Occipital lobe (tissue), 3 donors: ENCODE measurements at places on chromosomes 3 and 15. TPM values are rescaled to one million over a fixed set of nuclear protein-coding genes. Genes with fewer than 3 reads are reported as not detected.
A peak's percentile ranks its signal among the peaks of the same experiment; 100 is the strongest.

GRCh38 chr15:95596496-95596895 lies 734.0 kb upstream of the NR2F2 start:
- no peak for DNase-seq

Gene CHDH
- 1.4 TPM for total RNA-seq

Gene PEX5L
- 49.6 TPM for total RNA-seq

DNA sequence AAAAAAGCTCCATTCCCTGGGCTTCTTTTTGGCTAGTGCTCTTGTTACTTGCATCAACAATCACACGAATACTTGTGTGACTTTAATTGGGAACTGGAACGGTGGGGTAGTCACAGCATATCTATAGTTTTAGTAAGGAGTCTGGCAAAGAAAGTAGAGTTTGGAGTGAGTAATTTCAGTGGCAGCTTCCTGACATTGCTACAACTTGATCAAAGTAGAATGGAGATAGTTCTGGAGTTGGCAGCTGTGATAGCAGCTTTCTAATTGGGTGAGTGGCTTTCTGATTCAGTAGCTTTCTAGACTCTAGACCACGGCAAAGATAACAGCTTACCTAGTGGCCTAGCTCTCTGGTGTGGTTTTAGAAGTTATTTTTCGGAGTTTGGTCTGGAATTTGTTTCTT lies 475.0 kb downstream of the TUSC7 start:
- no peak for DNase-seq

DNA sequence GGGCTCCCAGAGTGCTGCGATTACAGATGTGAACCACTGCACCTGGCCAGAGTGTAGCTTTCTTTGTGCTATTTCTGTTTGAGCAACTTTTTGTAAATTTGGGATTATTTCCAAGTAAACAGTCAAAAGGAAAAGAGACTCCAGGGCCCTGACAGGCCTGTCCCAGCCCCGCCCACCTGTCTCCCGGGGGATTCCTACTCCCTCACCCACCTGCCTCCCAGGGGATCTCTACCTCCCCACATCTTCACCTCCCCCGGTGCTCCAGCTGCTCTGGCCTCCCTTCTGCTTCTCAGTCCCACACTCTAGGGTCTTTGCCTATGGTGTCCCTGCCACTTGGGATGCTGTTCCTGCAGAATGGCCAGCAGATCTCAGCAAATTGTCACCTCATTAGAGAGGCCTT lies 7.0 kb downstream of the RHCG start:
- no peak for DNase-seq

DNA sequence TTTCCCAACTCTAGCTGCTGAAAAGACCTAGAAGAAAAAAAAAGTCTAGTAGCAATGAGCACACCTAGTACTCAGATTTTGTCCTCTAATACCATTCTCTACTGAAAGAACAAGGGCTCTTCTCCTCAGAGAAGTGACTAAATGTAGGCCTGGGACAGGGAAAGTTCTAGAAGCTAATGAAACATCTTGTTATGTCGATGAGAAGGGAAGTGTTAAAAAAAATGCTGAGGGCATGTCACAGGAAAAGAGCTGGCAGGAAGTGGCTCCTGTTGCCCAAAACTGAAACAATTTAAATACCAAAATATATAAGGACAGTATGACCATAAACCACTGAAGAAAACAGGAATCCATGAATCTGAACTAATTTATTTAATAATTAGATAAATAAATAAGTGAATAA lies 581.4 kb upstream of the TBL1XR1 start:
- no peak for DNase-seq

DNA sequence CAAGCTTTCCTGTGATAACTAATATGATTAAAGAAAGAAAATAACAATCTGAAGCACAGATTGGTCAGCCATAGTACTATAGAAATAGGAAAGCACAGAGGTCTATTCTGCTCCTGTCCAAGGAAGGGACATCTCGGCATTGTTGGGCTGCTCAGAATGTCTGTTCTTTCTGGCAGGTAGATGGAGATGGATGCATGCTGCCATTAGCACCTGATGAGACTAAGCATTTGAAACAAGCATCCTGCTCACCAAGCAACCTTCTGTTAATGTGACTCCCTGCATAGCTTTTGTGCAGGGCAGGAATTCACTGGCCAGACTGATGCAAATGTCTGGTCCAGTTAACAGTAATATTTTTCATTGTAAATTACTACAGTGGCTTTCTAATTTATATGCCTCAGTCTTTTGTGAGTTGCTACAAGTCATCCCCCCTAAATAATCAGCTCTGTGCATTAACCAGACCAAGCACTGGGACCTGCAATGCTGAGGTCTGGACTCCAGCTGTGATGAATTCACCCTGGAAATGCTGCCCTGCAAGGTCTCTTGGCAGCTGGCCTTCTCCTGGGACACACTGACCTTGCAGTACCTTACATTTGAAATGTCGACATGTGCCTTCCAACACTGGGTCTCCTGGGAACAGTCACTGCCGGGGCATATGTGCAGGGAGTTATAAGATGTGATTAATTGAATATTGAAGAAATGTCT lies 1123.7 kb downstream of the IGSF11 start:
- no peak for DNase-seq

- no peak for DNase-seq
Measured at GRCh38 chr15:42692997-42693396, 43.9 kb downstream of the CDAN1 start.

DNA sequence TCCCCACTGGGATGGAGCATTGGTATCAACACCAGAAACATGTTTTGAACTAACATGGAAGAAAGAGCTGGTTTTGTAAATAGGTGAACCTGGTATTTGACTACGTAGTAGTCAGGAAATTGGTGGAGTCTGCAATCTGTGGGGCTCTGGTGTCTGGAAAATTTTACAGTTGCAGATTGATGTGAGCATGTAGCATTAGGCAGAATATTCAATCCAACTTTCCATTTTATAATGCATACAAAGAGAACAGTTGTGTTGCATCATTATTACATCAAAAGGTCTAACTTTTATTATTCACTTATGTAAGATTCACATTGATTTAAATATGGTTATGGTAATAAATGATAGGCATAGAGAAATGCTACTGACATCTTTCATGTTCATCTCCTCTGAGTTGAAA lies 340.0 kb downstream of the ZNF385D start:
- no peak for DNase-seq

DNA sequence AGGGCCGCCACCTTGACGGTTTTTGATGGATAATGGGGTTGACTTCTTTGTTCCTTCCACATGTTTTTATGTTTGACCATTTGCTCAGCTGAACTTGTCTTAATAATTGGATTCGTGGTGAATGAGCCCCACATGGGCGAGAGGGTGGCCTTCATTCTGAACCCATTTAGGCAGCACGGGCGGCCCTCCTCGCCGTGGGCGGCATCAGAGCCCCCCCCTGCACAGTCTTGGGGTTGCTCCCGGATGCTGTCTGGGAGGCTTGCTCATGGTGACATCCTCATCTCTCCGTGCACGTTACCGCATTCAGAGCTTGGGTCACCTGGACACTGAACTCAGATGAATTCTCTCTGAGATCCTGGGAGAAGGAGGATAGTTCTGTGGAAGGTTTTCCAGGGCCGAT lies 172.3 kb upstream of the OSBPL11 start:
- no peak for DNase-seq

- no peak for DNase-seq
Measured at GRCh38 chr15:97731859-97732258, 228.6 kb upstream of the ARRDC4 start.

Gene MED12L
- total RNA-seq, result 6.1 TPM

GRCh38 chr3:1499694-1500093 lies 406.9 kb downstream of the CNTN6 start:
- no peak for DNase-seq

DNA sequence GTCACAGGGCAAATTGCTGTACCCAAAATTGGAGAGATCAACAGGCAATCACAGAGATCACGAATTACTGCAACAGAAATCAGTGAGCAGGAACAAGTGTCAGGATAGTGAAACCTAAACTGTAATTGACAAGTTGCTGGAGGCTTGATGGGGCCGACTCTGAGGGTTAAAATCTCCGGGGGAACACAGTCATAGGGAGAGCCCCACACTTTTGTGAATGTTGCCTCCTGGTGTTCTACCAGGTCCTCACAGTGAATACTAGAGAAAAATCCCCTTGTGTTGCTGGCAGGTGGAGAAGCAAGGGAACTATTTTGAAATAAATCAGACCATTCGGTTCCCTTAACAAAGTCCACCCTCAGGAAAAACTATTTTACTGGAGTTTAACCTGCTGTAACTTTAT lies 697.5 kb upstream of the CBLB start:
- no peak for DNase-seq

DNA sequence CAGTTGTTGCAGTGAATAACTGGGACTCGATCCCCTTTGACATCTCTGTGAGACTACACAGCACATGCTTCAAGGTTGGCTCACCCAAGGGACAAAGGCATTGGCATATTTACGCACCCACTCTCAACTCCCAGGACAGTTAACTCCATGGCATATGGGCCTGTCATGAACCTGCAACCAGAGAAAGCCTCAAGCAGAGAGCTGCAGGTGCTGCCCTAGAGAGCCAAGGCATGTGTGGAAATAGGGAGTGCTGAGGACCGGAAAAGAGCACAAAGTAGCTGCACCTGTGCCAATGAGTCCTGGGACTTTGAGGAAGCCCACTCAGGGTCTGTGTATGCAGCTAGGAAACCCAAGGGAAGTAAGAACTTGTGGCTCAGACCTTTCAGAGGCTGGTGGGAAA lies 32.9 kb upstream of the SLC24A5 start:
- DNase-seq, result no peak

Gene AP2M1
- 263 TPM for total RNA-seq

- no peak for DNase-seq
Measured at GRCh38 chr3:185363662-185364203, 797 bp downstream of the MAP3K13 start.

- no peak for DNase-seq
Measured at GRCh38 chr3:179717219-179717618, 64.4 kb downstream of the USP13 start.

- DNase-seq, result no peak
Measured at GRCh38 chr3:62559831-62560445, 186.6 kb upstream of the FEZF2 start.

DNA sequence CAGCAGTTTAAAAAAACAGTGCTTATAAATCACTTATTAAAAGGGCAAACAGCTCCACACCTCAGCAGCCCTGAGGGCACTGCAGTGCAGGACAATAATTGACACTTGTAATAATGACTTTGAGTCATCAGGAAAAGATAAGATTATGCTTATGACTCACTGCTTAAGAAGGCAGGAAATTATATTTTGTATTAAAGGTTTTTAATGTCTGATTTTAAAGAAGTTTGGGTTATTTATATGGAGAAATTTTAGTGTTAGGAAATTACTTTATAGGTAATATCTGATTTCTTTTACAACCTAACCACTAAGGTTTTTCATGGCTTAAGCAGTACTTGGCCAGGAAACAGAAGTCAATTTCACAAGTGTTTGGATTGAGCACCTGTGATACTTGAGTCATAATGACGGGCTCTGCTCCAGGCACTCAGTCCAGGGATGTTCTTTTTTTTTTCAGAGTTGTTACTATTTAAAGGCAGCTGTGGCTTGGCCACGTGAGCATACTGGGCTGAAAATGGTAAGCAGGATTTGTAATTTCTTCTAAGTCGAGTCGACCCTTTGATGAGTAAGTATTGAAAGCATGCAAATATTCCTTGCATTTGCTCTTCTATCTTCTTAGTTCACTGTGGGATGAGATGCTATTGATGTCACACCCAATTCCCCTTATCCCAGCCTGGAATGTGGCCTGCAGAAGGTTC lies 21.6 kb upstream of the SLC6A20 start:
- DNase-seq, result peak; percentile 18

- DNase-seq, result peak; percentile 25
Measured at GRCh38 chr3:148790851-148791735, 36.5 kb upstream of the CPB1 start.

- no peak for DNase-seq
Measured at GRCh38 chr3:148540851-148541250, 156.9 kb upstream of the AGTR1 start.

- no peak for DNase-seq
Measured at GRCh38 chr3:14307656-14308302, 94.6 kb upstream of the SLC6A6 start.

Gene TMEM108
- total RNA-seq, result 27.1 TPM

DNA sequence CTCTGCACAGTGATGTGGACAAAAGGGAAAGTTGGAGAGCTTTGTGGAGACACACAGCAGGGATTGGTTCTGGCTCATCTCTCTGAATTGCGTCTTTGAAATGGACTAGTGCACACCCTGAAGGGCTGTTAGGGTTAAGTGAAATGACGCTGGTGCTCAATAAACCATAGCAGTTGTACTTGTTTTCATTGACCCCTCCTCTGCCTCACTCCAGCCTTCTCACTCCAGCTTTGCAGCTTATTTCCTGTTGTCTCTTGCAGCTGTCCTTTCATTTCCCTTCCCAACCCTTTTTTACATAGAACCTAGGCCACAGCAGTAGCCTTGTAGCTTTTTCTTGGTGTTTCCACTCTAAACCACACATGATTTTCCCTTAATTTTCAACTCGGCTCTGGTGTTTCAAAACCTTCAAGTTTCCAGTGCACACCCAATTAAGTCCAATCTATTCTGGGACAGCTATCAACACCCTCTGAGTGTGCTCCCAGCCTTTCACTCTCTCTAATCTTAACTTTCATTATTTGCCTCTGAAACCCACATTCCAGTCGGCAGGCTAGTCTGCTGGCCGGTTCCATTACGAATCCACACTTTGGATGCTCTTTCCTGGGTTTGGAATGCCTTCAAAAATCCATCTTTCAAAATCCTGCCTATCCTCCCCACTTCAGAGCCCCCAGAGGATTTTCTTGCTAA lies 6.4 kb downstream of the C3orf52 start:
- DNase-seq, result no peak

Gene SCAANT1
- not detected for total RNA-seq

- no peak for DNase-seq
Measured at GRCh38 chr3:119965692-119966091, 128.6 kb downstream of the GSK3B start.

GRCh38 chr3:107897471-107898061 lies 193.3 kb downstream of the CD47 start:
- no peak for DNase-seq

Gene SIDT1
- 6.2 TPM for total RNA-seq

DNA sequence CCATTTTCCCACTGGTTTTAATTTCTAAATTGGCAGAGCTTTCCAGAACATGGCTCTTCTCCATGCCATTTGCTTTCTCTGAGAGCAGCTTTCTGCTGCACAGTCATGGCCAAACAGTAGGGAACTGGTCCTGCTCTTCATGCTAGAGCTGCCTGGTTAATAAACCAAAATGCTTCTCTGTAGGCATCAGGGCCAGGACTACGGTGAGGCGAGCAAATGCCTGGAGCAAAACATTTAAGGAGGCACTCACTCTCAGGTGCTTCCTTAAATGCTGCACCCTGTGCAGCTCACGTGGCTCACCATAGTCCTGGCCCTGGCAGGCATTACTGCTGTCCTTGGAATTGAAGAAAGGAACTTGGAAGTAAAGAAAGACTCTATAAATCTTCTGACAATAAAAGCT lies 48.5 kb upstream of the PPP2R3A start:
- DNase-seq, result no peak

GRCh38 chr15:51414256-51414860 lies 72.9 kb downstream of the GLDN start:
- DNase-seq, result no peak

GRCh38 chr3:196666001-196666867 lies 26.7 kb downstream of the NRROS start:
- no peak for DNase-seq

Gene ERC2
- 59.7 TPM for total RNA-seq
